ENCODE measurements at places on chromosomes 5 and 9.

- H3K4me1 ChIP-seq = no peaks in the 10 kb centered on the region
- H3K36me3 ChIP-seq = no peaks in the 10 kb centered on the region
- no peaks in the 10 kb centered on the region for H3K27me3 ChIP-seq
- H3K27ac ChIP-seq = no peak overlapping the region
Measured at GRCh38 chr5:10077791-10078545, 171.7 kb downstream of the ATPSCKMT start.

DNA sequence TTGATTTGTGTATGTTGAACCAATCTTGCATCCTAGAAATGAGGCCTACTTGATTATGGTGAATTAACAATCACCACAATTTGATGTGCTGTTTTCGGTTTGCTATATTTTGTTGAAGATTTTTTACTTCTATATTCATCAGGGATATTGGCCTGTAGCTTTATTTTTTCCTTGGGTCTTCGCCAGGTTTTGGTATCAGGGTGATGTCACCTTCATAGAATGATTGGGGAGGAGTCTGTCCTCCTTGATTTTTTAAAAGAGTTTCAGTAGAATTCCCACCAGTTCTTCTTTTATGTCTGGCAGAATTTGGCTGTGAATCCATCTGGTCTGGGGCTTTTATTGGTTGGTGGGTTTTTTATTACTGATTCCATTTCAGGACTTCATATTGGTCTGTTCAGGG is 115.2 kb downstream of the CPLANE1 start:
- no peaks in the 10 kb centered on the region for H3K4me1 ChIP-seq
- peaks cover 38% of the 10 kb centered on the region for H3K36me3 ChIP-seq
- no peaks in the 10 kb centered on the region for H3K27me3 ChIP-seq
- no peak overlapping the region for H3K27ac ChIP-seq
- no peak overlapping the region for H3K4me3 ChIP-seq

DNA sequence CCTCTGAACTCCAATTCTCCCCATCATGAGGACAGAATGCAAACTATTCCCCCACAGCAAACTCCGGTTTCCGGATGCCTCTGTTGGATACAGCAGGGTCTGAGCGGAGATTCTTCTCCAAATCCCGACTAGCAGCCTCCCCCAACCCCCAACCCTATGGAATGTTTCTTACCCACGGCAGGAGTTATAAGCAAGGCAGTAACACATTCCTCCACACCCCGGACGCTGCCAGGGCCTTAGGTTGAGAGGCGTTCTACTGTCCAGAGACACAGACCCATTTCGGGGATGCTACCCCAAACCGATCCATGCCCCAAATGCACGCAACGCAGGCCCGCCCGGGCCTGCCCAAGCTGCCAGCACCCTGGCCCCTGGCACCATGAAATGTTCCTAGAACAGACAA is 85.6 kb upstream of the LMX1B start:
- no peak for DNase-seq
- no peaks in the 10 kb centered on the region for H3K36me3 ChIP-seq
- peaks cover 14% of the 10 kb centered on the region for H3K4me1 ChIP-seq
- H3K27me3 ChIP-seq = no peaks in the 10 kb centered on the region
- no peak overlapping the region for H3K4me3 ChIP-seq

- no peaks in the 10 kb centered on the region for H3K27me3 ChIP-seq
- peaks cover 45% of the 10 kb centered on the region for H3K36me3 ChIP-seq
- H3K4me1 ChIP-seq = peaks cover 17% of the 10 kb centered on the region
- H3K4me3 ChIP-seq = no peak overlapping the region
- DNase-seq = no peak
Measured at GRCh38 chr5:43609752-43610151, 6.8 kb downstream of the NNT start.

- no peak for DNase-seq
- H3K27ac ChIP-seq = no peak overlapping the region
- H3K4me3 ChIP-seq = no peak overlapping the region
- no peaks in the 10 kb centered on the region for H3K27me3 ChIP-seq
Measured at GRCh38 chr5:1205255-1206180, 4.1 kb downstream of the SLC6A19 start.

DNA sequence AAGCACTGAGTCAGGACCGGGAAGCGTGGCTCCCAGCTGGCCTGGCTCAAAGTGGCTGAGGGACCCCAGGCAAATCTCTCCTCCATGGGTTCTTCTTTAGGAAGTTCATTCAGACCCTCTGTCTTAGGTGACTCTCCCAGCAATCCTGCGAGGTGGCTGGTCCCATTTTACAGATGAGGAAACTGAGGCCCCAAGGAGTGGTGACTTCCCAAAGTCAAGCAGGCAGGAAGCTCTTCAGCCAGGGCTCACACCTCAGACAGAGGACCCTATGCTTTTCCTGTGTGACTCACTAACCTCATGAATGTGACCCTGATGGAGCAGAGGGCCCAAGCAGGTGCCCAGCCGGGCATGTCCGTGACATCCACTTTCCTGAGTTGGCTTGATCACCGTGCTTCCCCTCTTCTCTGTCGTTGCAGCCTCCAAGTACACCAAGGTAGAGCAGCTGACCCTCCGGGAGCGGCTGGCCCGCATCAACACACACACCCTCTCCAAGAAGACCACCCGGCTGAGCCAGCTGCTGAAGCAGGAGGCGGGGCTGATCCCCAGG is 36.5 kb downstream of the ARHGEF37 start:
- no peak overlapping the region for H3K27ac ChIP-seq
- no peaks in the 10 kb centered on the region for H3K27me3 ChIP-seq
- DNase-seq = no peak
- H3K36me3 ChIP-seq = peaks cover 64% of the 10 kb centered on the region
- H3K4me3 ChIP-seq = no peak overlapping the region

DNA sequence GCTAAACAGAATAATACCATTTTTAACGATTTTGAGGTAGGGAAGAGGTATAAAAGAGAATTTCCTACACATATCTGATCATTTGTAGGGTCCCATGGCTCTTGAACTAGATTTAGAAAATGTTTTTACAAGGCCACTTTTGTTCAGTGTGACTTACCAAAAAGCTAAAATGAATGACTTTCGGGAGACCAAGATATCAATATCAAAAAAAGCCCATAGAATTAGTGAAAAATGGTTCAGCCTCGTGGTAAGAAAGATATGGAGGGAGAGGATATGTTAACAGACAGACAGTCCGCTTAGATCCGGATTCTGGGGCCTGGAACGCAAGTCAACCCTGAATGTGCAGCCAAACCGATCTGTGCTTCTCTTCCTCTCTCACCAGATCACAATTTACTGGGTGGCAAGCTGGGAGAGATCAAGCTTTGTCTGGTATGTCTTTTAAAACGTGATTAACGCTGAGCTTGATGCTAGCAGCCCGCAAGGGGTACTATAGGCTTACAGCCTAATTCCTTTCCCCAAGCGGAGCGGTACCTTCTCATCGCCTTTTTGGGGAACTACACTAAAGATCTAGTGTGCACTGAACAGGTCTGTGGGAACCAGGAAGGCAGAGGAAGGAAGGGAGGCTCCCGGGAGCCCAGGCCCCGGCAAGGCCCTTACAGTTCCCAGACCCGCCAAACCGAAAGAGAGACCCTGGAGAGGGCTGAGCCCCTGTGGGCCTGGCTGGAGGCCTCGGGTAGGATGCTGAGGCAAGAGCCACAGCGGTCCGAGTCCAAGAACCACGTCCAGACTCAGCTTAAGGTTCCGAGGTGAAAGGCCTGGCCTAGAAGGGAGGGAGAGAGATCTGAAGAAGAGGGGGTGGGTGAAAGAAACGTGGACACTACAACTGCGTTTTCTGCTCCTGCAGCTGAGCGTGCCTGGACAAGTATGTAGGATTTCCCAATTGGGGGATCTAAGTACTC is 2.9 kb downstream of the NR2F1-AS1 start:
- DNase-seq = no peak
- no peaks in the 10 kb centered on the region for H3K4me1 ChIP-seq
- H3K36me3 ChIP-seq = no peaks in the 10 kb centered on the region
- H3K4me3 ChIP-seq = peak overlapping the region; percentile 72
- peak overlapping the region; percentile 76 for H3K27ac ChIP-seq

DNA sequence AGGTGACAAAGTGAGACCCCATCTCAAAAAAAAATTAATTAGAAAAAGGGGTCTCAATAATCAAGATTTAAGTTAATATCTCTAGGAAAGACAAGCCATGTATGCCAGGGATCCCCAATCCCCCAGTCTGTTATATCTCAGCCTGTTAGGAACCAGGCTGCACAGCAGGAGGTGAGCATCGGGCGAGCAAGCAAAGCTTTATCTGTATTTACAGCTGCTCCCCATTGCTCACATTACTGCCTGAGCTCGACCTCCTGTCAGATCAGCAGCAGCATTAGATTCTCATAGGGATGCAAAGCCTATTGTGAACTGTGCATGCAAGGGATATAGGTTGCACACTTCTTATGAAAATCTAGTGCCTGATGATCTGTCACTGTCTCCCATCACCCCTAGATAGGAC is 116.8 kb downstream of the TARS1 start:
- H3K27ac ChIP-seq = no peak overlapping the region
- H3K36me3 ChIP-seq = no peaks in the 10 kb centered on the region
- H3K4me1 ChIP-seq = no peaks in the 10 kb centered on the region
- H3K4me3 ChIP-seq = no peak overlapping the region
- no peaks in the 10 kb centered on the region for H3K27me3 ChIP-seq
- no peak for DNase-seq

GRCh38 chr9:13278368-13279246 is 885 bp downstream of the MPDZ start:
- H3K36me3 ChIP-seq = no peaks in the 10 kb centered on the region
- H3K4me3 ChIP-seq = peak overlapping the region; percentile 83
- peak overlapping the region; percentile 96 for H3K27ac ChIP-seq
- peaks cover 22% of the 10 kb centered on the region for H3K4me1 ChIP-seq
- DNase-seq = peak; percentile 73

- DNase-seq = no peak
- H3K27me3 ChIP-seq = no peaks in the 10 kb centered on the region
Measured at GRCh38 chr5:172919525-172920446, 39.4 kb upstream of the RPL26L1 start.

GRCh38 chr9:129487658-129488483 is 133.0 kb downstream of the C9orf50 start:
- DNase-seq = peak; percentile 78
- peak overlapping the region; percentile 48 for H3K4me3 ChIP-seq
- no peaks in the 10 kb centered on the region for H3K4me1 ChIP-seq
- H3K27ac ChIP-seq = peak overlapping the region; percentile 99
- no peaks in the 10 kb centered on the region for H3K36me3 ChIP-seq

DNA sequence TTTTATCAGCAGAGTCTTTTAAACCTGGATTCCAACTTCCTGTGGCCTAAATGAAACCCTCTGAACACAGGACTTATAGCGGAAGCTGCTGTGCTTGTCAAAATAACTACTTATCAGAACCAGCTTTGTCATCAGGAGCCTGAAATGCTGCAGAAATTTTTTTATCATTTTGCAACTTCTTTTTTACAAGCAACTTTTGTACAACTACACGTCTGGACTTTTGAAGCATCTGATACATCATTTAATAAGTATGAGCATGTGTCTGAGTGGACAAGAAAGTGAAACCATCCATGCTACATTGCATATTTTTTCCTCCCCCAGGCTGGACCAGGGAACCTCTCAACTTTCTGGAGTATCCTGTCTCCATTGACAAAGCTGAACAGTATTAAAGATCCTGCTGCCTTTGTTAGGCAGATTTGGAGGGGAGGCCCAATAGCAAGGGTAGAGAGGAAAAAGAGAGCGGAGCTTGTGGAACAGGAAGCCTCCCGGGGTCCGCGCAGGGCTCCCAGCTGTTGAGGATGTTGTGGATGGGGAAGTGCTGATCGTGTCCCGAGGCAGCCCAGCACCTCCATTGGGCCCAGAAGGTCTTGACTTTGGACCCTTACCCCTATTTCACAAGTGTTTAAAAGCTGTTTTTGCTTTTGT is 196.6 kb downstream of the MSX2 start:
- no peaks in the 10 kb centered on the region for H3K4me1 ChIP-seq
- no peaks in the 10 kb centered on the region for H3K36me3 ChIP-seq
- H3K27ac ChIP-seq = no peak overlapping the region
- no peak for DNase-seq
- H3K27me3 ChIP-seq = no peaks in the 10 kb centered on the region

- no peaks in the 10 kb centered on the region for H3K36me3 ChIP-seq
- DNase-seq = no peak
- H3K27ac ChIP-seq = no peak overlapping the region
- H3K27me3 ChIP-seq = no peaks in the 10 kb centered on the region
Measured at GRCh38 chr9:38434365-38434764, 10.1 kb upstream of the IGFBPL1 start.

DNA sequence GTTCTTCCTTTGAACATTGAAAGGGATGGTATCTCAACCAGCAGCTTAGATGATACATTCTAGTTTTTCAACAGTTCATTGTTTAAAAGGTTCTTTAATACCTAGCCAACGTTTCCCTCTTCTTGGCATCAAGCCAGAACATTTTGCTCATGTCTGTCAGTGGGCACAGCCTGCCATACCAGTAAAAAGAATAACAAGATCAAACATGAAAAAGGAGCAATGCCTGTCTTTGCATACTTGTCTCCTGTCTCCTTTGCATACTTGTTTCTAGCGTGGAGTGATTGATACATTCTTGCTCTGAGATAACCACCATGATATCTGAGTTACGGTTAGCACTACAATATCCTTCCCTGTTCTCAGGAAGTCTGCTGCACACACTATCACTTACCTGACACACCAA is 248.6 kb upstream of the DAPK1 start:
- H3K4me3 ChIP-seq = no peak overlapping the region
- H3K4me1 ChIP-seq = no peaks in the 10 kb centered on the region
- no peak for DNase-seq
- H3K27ac ChIP-seq = no peak overlapping the region
- no peaks in the 10 kb centered on the region for H3K36me3 ChIP-seq

- DNase-seq = no peak
- no peaks in the 10 kb centered on the region for H3K36me3 ChIP-seq
- H3K4me3 ChIP-seq = no peak overlapping the region
- no peaks in the 10 kb centered on the region for H3K4me1 ChIP-seq
- no peak overlapping the region for H3K27ac ChIP-seq
Measured at GRCh38 chr5:60690326-60690725, 9.6 kb downstream of the DEPDC1B start.

- H3K36me3 ChIP-seq = peaks cover 25% of the 10 kb centered on the region
- H3K27me3 ChIP-seq = no peaks in the 10 kb centered on the region
- H3K4me3 ChIP-seq = no peak overlapping the region
- no peak for DNase-seq
Measured at GRCh38 chr9:136403538-136403914, 3.6 kb upstream of the SNAPC4 start.

DNA sequence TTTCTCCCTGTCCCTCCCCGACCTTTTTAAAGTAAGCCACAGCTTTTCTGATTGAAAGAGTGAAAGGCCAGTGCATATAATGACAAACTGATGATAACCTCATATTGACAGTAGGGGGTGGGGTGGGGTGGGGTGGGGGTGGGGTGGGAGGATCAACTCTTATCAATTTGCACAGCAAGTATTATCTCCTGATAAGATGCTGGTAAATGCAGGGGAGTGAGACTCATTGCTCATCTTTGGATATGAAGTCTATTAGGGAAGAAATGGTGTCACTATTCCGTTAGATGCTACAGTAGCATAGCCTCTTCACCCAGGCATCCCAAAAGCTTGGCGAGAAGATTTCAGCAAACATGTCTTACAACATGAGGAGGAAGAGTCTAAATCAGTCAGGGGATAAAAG is 38.9 kb upstream of the HMGCS1 start:
- H3K27ac ChIP-seq = no peak overlapping the region
- no peak for DNase-seq
- no peaks in the 10 kb centered on the region for H3K4me1 ChIP-seq
- no peaks in the 10 kb centered on the region for H3K27me3 ChIP-seq
- H3K4me3 ChIP-seq = no peak overlapping the region

- peak overlapping the region; percentile 87 for H3K27ac ChIP-seq
- no peaks in the 10 kb centered on the region for H3K27me3 ChIP-seq
- H3K4me3 ChIP-seq = no peak overlapping the region
- peak; percentile 56 for DNase-seq
- H3K4me1 ChIP-seq = peaks cover 38% of the 10 kb centered on the region
Measured at GRCh38 chr9:129964901-129965734, 77.9 kb downstream of the FNBP1 start.
